Activated T-helper 1 cell treated with anti-CD3 and anti-CD28 coated beads, Interleukin-2, amount 50 U/mL, for 16 hours (primary cell): ENCODE measurements at places on chromosomes 2 and 18.

- DNase-seq = no peak
Observed at GRCh38 chr2:43766006-43766405, 7.8 kb upstream of the DYNC2LI1 start.

GRCh38 chr2:183383854-183384253 lies 259.6 kb downstream of the NUP35 start:
- no peak for DNase-seq

DNA sequence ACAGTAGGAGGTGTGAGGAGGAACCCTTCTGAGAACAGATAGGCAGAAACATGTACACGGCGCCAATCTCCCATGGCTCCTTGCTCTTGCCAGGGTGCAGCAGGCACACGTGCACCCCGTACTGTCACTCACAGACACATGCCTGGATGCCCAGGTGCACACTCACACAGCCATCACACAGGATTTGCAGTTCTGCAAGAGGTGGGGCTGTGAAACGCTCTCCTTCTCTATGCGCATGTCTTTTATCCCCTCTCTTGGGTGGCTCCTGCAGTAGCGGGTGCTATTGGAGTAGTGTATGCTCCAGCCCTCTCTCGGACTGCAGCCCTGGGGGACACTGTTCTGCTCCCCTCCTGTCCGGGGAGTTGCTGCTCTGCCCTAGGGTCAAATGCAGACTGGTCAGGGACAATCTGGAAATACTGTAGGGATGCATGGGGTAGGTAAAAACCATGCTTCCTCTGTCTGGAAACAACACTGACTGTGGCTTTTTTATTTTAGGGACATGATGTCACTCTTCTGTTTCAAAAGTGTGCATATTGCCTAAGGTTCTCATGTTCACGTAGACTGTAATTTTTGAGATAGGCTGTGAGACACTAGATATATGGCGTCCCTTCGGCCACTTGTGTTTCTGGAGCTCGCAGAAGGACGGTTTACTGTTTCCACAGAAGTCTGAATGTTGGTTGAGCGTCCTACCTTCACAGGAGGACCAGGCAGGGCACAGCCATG lies 118.5 kb downstream of the PRKCE start:
- no peak for DNase-seq

- no peak for DNase-seq
Observed at GRCh38 chr2:15746703-15747550, 155.3 kb downstream of the DDX1 start.
